ENCODE measurements at places on chromosomes 7 and 10. TPM values are rescaled to one million over a fixed set of nuclear protein-coding genes. Genes with fewer than 3 reads are reported as not detected.

Gene MYOF
- total RNA-seq: 21.2 TPM

- no peak for DNase-seq
Observed at GRCh38 chr10:77079592-77080300, 557.9 kb downstream of the KCNMA1 start.

Gene AKR1D1
- not detected for total RNA-seq

- DNase-seq: no peak
Observed at GRCh38 chr10:79628988-79629954, 18.5 kb downstream of the SFTPA1 start.

DNA sequence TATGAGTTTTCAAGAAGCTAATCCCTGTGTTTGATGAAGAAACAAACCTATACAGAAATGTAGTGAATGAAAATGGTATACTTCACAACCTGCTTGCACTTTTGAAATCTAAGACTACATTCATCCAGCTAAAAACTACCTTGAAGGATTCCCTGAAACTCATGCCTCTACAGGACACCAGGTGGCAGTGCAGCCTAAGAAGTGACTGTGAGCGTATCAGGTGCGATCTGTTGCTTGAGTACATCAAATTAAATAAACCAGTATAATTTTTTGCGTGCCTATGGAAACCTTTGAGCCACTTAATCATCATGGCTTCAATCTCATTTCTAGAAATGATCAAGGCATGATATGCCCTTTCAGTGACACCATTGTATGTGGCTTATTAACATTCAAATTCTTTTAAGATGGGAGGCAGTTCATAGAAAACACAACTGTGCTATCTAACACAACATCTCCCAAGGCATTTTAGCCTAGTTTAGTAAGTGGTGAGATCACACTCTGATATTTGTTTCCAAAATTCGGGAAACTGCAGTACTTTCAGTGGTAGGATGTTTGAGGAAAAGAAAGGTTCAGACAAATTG, 57.4 kb downstream of the PPP1R17 start:
- DNase-seq: peak; percentile 65

Gene NUTM2E
- not detected for total RNA-seq

GRCh38 chr7:50119815-50120637, 27.0 kb upstream of the ZPBP start:
- no peak for DNase-seq

DNA sequence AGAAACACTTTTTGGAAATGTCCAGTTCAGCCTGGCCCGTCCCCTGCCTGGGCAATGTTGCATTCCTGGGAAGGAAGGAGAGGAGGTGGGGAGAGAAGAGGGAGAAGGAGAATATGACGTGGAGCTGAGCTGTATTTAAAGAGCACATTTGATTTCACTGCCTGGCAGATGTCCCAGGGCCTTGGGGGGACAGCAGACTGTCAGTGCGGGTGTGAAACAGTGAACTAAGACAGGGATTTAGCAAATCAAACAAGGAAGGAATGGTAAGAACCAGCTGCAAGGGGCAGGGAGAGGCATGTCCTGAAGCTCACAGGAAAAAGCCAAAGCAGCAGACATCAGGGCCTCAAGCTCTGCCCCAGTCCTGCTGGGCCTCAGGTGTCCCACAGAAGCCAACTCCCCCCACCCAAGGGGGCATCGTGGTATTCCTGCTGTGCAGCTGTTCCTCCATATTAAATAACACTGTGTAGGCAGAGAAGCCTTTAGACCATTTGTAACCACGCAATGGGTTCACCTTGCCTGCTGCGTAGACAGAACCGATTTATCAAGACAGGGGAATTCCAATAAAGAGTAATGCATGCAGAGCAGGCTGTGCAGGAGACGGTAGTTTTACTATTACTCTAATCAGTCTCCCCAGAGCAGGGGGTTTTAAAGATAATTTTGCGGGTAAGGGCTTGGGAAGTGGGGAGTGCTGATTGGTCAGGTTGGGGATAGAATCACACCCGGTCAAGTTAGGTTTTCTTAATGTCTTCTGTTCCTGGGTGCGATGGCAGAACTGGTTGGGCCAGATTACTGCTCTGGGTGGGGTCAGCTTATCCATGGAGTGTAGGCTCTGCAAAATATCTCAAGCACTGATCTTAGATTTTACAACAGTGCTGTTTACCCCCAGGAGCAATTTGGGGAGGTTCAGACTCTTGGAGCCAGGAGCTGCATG, 18.3 kb downstream of the LEP start:
- DNase-seq: no peak

GRCh38 chr10:93591065-93591808, 9.8 kb downstream of the RBP4 start:
- DNase-seq: no peak

Gene PRSS2
- 8.4 TPM for total RNA-seq

DNA sequence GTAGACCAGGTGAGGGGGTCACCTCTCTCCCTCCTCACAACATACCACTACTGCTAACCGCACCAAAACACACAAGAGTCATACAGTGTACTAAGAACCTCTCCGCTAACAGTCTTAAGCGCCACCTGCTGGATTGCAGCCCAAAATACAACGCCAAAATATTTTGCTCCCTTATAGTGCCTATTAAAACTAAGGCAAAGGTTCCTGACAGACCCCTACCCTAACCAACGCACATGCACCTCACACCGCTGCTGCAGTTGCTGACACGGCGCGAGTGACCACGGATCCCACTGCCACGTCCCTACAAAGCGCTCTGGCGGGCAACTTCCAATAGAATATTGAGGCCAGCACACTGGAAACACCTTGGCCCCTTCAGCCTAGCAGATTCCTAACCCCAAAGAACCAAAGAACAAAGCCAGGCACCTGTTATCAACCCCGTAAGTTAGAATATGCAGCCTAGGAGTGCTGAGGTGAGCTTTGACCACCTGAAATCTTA, 563.6 kb upstream of the SEMA3D start:
- no peak for DNase-seq

DNA sequence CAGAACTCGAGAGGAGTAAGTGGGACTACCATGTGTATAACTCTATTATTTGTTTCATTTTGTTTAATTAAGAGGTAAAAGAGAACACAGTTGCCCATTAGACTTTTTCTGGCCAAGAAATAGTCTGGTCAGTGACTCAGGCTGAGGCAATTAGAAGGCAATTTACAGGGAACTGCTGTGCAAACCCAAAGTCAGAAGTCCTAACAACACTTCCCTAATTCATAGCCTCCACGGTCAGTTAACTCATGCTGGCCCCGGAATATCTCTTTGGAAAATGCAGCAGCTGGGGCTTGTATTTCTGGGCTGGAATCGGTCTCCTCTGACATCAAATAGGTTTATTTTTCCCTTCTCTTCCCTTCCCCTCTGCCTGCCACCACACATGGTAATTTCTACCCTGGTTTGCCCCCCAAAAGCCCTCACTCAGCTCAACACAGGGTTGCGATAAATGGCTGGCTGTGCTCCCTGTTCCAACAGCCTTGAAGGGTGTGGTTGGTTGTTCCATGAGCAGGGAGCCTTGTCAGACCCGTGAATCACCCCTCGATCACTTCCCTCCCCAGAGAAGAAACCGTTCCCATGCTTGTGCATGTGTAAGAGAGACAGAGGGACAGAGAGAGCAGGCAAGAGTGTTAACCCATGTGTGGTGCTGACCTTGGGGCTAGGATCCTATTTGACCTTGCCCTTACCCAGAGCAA, 5.3 kb downstream of the SH3PXD2A start:
- DNase-seq: peak; percentile 74

GRCh38 chr7:87934699-87935383, 790 bp downstream of the ADAM22 start:
- DNase-seq: peak; percentile 11

GRCh38 chr10:11631890-11632587, 20.6 kb upstream of the USP6NL start:
- no peak for DNase-seq

GRCh38 chr7:71900556-71900955, 511.6 kb downstream of the CALN1 start:
- no peak for DNase-seq

DNA sequence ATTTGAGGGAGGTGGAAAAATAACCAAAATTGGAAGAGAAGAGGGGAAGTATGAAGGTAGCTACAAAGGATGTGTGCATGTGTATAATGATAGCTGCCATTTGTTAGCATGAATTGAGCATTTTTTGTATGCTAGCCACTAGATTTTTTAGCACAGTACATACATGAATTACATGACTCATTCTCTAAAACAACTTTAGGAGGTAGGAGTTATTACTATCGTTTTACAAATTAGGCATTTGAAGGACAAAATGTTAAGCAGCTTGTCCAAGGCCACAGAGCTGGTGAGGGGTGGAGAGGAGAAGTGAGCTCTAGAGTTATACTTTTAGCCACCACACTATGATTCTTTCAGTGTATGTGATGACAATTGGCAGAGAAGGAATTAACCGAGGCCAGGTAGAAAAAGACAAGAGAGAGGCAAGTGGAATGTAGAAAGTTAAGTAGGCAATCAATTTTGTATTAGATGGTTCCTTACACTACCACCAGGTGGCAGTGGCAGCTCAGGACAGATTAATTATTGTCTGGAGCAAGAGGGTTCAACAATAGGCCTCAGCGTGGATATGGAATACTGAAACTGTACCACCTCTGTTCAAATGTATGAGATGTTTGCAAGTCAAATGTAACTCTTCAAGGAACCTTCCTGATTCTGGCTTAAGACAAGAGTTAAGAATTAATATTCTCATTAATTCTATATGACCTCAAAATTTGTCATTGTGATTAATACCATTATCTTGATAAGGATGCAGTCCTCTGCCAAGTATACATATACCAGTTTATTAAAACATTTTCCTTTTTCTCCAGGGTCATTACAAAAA, 128.0 kb downstream of the MBL2 start:
- DNase-seq: peak; percentile 42

DNA sequence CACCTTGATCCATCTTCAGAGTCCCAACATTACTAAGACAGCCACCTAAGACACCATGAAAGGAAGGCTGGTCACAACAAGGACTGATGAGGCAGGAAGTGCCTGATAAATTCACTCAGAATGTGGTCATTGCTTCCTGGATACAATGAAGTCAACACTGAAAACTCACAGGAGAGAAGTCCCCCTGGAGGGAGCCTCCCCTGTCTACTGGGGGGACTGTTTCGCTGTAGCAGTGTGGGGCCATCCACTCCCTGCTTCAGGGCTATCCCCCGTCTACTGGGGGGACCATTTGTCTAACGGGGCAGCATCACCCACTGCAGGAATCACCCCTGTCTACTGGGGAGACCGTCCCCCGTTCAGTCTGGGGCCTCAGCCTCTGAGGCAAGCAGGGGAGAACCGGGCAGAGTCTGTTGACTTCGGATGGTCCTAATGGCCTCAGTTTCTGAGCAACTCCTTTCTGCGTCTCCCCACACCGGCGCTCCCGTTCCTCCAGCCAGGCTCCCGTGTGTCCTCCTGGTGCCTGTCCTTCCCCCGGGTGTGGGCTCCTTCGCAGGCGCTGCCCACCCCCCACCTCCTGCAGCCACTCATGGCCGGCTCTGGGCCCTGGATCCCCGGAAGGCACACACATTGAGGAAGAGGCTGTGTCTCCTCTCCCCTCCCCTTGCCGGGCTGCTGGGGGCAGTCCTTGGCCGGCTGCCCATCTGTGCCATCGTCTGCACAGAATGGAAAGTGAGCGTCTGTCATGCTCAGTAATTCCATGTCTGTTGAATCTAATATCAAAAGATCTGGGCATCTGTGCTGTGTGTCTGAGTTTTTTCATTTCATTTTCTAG, 59.9 kb upstream of the DNAJB6 start:
- DNase-seq: no peak

DNA sequence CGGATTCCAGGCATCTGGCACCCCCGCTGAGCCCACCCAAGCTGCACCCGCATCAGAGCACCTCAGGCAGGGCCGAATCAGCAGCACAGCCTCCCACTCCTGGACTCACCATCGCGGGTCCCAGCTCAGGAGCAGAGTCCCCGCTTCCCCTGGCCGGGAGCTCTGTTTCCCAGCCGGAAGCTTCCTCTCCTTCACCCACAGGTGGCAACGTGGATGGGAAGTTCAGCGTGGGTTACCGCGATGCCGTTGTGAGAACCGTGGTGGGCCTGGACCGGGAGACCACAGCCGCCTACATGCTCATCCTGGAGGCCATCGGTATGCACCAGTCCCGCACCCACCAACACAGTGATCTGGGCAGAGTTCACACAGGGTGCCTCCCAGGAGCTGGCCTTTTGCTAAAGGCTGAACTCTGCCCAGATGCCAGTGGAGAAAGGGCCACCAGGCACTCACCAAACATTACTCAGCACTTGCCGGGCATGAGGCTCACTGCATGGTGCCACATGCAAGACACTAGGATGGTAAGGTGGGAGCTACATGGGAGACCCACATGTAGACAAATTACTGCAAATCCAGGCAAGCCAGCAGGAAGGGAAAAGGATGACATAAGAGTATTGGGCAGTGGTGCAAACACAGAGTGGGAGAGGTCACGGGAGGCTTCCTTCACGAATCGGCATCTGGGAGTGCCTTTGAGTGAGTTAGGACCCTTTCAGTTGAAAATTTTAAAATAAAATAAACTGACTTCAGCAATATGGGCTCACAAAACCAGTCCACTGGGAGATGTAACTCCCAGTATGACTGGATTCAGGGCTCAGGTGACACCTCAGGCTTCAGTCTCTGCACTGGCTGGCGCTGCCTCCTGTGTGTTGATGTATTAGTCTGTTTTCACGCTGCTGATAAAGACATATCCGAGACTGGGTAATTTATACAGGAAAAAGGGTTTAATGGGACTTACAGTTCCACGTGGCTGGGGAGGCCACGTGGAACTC, 10.4 kb downstream of the C10orf105 start:
- no peak for DNase-seq

Gene NPC1L1
- 0.07 TPM for total RNA-seq

Gene HTR5A
- total RNA-seq: not detected

DNA sequence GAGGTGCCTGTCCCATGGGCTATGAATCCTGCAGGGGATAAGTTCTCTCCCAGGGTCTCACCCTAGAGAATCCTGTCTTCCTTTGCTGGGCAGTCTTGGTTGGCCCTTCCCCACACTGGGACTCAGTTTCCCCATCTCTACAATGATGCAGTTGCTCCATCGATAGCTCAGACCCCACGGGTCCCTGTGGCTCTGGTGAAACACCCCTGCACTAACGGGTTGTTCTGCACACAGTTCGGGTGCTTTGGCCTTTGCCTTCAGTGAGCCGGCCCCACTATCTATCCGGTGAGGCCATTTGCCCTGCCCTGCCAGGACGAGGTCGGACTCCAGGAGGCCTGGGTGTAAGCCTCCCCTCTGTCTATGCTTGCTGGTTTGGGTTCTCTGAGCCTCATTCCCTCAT, 76.5 kb upstream of the PCBD1 start:
- no peak for DNase-seq

- no peak for DNase-seq
Observed at GRCh38 chr7:88165697-88166096, 54.1 kb downstream of the SRI start.

DNA sequence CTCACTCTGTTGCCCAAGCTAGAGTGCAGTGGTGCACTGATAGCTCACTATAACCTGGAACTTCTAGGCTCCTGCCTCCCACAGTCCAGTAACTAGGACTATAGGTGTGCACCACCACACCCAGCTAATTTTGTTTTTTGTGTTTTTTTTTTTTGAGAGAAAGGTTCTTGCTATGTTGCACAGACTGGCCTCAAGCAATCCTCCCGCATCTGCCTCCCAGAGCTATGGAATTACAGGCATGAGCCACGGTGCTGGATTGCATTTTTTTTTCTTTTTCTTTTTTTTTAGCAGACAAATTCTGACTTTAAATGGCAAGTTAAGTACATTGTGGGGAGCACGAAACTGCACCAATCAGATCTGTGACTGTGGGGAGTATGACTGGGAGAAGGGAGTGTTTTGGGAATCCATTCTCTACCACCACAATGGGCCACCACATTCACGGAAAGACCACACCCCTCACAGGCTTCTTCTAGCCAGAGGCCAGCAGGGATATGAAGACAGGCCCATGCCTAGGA, 58.1 kb upstream of the MSMB start:
- no peak for DNase-seq

Gene NPFFR1
- not detected for total RNA-seq

Gene GIMAP5
- 26.6 TPM for total RNA-seq

Gene GTF2I
- 113 TPM for total RNA-seq

Measured in heart left ventricle (tissue), 16 donors.